Uterus (tissue), 4 donors: ENCODE measurements at places on chromosomes 6 and 20. TPM values are rescaled to one million over a fixed set of nuclear protein-coding genes. Genes with fewer than 3 reads are reported as not detected.
A peak's percentile ranks its signal among the peaks of the same experiment; 100 is the strongest.

The KIAA0408 gene
- 2.3 TPM for total RNA-seq

The UNC5CL gene
- 1.2 TPM for total RNA-seq

The KIF6 gene
- total RNA-seq, result 1.8 TPM

The GCNT2 gene
- 7.8 TPM for total RNA-seq

- DNase-seq, result no peak
- H3K4me1 ChIP-seq, result no peaks in the 10 kb centered on the region
- H3K4me3 ChIP-seq, result no peak overlapping the region
- H3K36me3 ChIP-seq, result no peaks in the 10 kb centered on the region
- H3K27ac ChIP-seq, result no peak overlapping the region
Measured at GRCh38 chr20:17316316-17317038, 89.6 kb downstream of the PCSK2 start.

- no peaks in the 10 kb centered on the region for H3K4me1 ChIP-seq
- H3K27me3 ChIP-seq, result no peaks in the 10 kb centered on the region
- DNase-seq, result no peak
- H3K27ac ChIP-seq, result peak overlapping the region; percentile 97
- no peaks in the 10 kb centered on the region for H3K36me3 ChIP-seq
Measured at GRCh38 chr6:38638941-38639497, 710 bp downstream of the BTBD9 start.

GRCh38 chr20:10928841-10929421 is 255.1 kb upstream of the JAG1 start:
- no peak for DNase-seq
- H3K36me3 ChIP-seq, result no peaks in the 10 kb centered on the region
- peak overlapping the region; percentile 43 for H3K27ac ChIP-seq
- no peak overlapping the region for H3K4me3 ChIP-seq

DNA sequence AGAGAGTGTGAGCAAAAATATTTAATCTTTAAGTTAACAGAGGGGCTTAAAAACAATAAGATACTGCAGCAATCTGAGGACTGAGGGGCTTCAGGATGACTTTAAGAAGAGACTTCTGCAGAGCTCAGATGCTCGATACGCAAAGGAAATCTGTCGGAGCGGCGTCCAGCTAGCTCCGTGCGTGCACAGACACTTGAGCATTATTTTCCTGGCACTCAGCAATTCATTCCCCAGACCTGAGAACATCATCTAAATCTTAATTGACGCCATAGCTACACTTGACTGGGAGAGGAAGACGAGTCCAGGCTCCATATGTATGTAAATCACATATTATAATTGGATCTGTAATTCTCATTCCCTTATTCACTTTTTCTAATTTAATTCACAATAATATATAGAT is 228.2 kb downstream of the SOD2 start:
- no peaks in the 10 kb centered on the region for H3K27me3 ChIP-seq
- H3K36me3 ChIP-seq, result no peaks in the 10 kb centered on the region
- no peaks in the 10 kb centered on the region for H3K4me1 ChIP-seq
- H3K4me3 ChIP-seq, result no peak overlapping the region

DNA sequence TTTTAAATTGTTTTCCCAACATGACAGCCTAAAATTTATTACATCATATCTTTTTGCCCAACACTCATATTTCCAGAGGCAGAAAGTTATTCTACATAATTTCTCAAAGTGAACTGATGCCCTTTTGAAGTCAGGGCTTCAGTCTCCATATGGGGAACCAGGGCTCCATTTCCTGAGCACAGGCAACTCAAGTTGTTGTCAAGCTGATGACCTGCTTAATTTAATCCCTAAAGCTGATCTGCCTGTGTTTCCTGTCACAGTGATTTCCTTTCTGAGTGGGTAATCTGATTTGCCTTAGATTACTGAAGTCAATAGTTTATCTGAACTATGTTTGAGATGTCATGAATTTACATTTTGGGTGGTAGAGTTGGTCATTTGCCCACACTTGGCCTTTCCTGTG is 932.1 kb upstream of the MANEA start:
- no peaks in the 10 kb centered on the region for H3K4me1 ChIP-seq
- H3K4me3 ChIP-seq, result no peak overlapping the region
- H3K36me3 ChIP-seq, result no peaks in the 10 kb centered on the region

DNA sequence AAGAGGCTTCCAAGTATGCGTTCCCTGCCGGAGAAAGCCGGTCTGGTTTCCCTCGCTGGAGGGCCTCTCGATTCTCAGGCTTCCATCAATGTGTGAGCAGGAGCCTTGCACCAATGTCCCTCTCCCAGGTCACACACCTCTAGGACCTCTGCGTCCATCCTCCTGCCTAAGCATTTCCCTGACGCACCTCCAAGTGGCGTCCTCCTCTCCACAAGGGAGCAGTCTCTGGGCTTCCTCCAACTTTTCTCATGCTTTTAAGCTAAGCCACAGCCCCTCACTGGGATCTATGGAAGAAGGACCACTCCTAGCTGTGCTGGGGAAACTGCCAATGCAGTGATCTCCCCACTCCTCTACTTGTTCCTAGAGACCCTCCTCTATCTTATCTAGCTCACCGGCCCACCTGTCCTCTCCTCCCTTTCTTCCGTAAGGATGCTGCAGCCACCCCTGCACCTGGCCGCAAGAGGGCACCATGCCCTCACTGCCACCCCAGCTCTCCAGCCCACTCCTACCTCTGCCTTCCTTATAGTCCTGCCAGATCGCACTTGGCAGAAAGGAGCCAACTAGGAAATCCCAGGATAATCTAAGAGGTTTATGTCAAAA is 258.7 kb downstream of the LRFN2 start:
- no peaks in the 10 kb centered on the region for H3K4me1 ChIP-seq
- no peak overlapping the region for H3K27ac ChIP-seq

DNA sequence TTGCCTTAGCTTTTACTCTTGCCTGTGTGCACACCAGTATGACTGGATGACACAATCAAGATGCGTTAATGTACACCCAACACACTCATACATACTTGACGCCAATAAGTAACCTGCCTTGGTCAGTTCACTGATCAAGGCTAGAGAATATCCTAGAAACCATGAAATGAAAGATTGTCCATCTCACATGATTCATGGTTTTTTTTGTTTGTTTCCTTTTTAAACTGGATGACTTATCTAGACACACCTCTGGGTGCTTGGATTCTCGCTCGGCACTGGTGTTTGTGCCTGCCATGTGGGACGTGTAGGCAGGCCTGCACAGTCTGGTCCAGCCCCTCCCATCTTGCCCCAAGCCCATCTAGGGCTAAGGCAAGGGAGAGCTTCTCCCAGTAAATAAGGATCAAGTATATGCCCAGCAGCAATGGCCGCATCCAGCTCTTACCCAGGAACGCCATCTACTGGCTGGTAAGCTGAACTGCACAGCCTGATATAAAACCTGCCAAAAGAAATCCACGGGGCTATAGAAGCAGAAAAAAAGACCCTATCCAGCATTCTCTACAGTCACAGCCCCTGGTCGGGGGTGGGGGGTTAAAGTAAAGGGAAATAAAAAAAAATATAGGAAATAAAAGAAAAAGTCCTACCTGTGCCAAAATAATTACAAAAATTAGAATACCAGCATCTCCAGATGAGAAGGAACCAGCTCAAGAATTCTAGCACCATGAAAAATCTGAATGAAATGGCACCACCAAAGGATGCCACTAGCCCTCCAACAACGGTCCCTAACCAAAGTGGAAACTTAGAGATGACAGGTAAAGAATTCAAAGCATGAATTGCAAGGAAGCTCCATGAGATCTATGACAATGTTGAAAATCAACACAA is 73.3 kb downstream of the OTOR start:
- no peak overlapping the region for H3K27ac ChIP-seq
- no peak for DNase-seq
- no peaks in the 10 kb centered on the region for H3K4me1 ChIP-seq
- H3K36me3 ChIP-seq, result no peaks in the 10 kb centered on the region

DNA sequence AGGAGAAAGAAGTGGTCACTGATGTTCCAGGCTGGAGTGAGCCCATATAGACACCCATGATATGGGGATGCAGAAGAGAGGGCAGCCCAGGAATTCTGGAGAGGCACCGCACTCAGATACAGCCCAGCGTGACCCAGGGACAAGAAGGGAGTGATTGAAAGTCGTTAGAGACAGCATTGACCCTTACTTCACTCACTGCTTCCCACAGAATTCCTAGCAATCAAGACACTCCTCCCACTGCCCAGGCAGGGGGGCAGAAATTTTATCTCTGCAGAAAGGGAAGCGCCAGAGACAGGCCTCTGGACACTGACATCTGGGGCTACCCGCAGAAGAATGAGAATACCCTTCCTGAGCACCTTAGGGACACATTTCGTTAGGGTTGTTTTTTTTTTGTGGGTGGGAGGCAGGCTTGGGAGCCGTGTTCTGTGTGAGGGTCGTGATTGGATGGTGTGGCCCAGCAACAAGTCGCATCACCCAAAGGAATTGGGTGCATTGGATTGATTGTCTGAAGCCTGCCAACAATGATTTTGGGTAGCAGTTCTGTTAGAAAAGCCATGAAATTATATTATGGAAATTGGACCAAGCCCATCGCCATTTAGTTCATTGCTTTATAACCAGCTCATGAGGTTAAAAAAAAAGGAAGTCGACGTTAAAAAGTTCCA is 45.9 kb upstream of the MAP3K4 start:
- H3K4me1 ChIP-seq, result no peaks in the 10 kb centered on the region
- DNase-seq, result no peak
- H3K27ac ChIP-seq, result no peak overlapping the region
- H3K4me3 ChIP-seq, result no peak overlapping the region
- H3K27me3 ChIP-seq, result no peaks in the 10 kb centered on the region
- H3K36me3 ChIP-seq, result no peaks in the 10 kb centered on the region

GRCh38 chr6:85044361-85044760 is 280.0 kb upstream of the TBX18 start:
- no peak for DNase-seq
- H3K36me3 ChIP-seq, result no peaks in the 10 kb centered on the region
- no peaks in the 10 kb centered on the region for H3K27me3 ChIP-seq
- no peak overlapping the region for H3K27ac ChIP-seq

DNA sequence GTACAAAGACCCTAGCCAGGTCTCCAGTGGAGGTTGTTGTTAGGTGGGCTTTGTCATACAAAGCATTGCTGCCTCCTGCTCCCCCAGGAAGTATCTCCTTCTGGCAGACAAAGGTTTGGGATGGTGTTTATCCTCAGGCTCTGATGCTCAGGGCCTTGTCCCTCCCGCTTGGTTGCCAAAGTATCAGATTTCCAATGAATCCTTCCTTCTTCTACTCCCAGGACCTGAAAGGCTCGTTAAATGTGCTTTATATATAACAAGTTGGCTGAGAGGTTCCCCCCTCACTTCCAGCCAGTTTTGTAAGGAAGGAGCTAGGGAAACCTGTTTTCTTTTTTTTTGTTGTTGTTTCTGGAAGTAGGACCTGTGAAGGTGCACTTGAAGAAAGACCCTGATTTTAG is 14.4 kb downstream of the PTK7 start:
- no peak overlapping the region for H3K4me3 ChIP-seq
- peak overlapping the region; percentile 83 for H3K27ac ChIP-seq
- peak; percentile 44 for DNase-seq
- no peaks in the 10 kb centered on the region for H3K4me1 ChIP-seq
- H3K36me3 ChIP-seq, result no peaks in the 10 kb centered on the region

DNA sequence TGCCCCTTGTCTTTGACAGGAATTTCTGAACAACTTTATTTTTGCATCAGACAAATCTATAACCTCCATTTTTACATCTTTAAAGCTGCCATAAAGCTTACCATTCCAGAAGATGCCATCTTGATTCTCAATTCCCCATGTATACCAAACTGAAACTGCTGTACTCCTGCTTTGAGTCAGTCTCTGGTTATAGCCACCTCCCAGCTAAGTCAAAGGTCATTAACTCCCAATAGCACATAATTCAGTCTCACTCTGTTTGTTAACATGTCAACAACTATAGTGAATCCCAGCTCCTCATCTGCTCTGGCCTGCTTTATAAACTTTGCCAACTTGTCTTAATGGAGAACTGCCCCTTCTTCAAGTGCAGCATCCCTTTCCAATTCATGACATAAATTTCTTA is 343.6 kb downstream of the FRK start:
- H3K27me3 ChIP-seq, result no peaks in the 10 kb centered on the region
- H3K36me3 ChIP-seq, result no peaks in the 10 kb centered on the region
- no peak for DNase-seq

GRCh38 chr6:146337376-146337775 is 206.3 kb upstream of the RAB32 start:
- no peaks in the 10 kb centered on the region for H3K36me3 ChIP-seq
- H3K4me3 ChIP-seq, result no peak overlapping the region
- no peak for DNase-seq
- H3K27me3 ChIP-seq, result no peaks in the 10 kb centered on the region
- H3K4me1 ChIP-seq, result no peaks in the 10 kb centered on the region

- H3K4me3 ChIP-seq, result no peak overlapping the region
- H3K36me3 ChIP-seq, result no peaks in the 10 kb centered on the region
- DNase-seq, result no peak
- H3K27me3 ChIP-seq, result no peaks in the 10 kb centered on the region
- no peak overlapping the region for H3K27ac ChIP-seq
- no peaks in the 10 kb centered on the region for H3K4me1 ChIP-seq
Measured at GRCh38 chr6:10793695-10794094, 44.6 kb downstream of the MAK start.

DNA sequence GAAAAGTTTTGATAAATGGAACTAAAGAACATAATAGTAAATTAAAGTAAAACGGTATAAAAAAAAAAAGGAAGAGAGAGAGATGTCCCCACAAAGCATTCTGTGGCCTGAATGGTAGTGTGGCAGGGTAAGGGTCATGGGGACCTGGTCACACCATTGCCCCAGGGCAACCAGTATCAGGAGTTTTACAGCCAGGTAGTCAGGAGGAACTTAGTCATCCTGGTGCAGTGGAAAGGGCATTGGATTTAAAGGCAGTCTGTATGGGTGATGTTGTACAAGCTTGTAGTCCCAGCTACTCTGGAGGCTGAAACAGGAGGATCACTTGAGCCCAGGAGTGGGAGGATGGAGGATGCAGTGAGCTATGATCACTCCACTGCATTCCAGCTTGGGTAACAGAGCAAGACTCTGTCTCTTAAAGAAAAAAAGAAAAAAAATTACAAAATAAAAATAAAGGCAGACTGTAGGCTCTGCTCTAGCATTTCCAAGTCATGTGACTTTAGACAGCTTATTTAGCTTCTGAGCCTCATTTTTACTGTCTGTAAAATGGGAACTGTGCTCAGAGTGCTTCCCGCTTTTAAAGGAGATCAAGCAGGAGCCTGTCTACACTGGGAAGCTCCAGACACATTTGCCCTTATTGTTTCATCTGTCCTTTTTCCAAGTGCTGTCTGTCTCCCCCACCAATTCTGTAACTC is 112.8 kb upstream of the ARMC2 start:
- no peaks in the 10 kb centered on the region for H3K4me1 ChIP-seq
- H3K27ac ChIP-seq, result no peak overlapping the region
- no peaks in the 10 kb centered on the region for H3K27me3 ChIP-seq
- DNase-seq, result no peak

- no peaks in the 10 kb centered on the region for H3K27me3 ChIP-seq
- no peak overlapping the region for H3K4me3 ChIP-seq
- H3K4me1 ChIP-seq, result no peaks in the 10 kb centered on the region
- no peaks in the 10 kb centered on the region for H3K36me3 ChIP-seq
- DNase-seq, result no peak
- no peak overlapping the region for H3K27ac ChIP-seq
Measured at GRCh38 chr6:135703007-135703406, 148.5 kb upstream of the PDE7B start.
